ENCODE measurements at places on chromosomes 12 and 14.
A peak's percentile ranks its signal among the peaks of the same experiment; 100 is the strongest.

GRCh38 chr12:113232089-113232839 is 11.0 kb downstream of the TPCN1 start:
- DNase-seq: no peak

- DNase-seq: no peak
These were observed 136.4 kb downstream of the PTPRR start for GRCh38 chr12:70784042-70784668.

DNA sequence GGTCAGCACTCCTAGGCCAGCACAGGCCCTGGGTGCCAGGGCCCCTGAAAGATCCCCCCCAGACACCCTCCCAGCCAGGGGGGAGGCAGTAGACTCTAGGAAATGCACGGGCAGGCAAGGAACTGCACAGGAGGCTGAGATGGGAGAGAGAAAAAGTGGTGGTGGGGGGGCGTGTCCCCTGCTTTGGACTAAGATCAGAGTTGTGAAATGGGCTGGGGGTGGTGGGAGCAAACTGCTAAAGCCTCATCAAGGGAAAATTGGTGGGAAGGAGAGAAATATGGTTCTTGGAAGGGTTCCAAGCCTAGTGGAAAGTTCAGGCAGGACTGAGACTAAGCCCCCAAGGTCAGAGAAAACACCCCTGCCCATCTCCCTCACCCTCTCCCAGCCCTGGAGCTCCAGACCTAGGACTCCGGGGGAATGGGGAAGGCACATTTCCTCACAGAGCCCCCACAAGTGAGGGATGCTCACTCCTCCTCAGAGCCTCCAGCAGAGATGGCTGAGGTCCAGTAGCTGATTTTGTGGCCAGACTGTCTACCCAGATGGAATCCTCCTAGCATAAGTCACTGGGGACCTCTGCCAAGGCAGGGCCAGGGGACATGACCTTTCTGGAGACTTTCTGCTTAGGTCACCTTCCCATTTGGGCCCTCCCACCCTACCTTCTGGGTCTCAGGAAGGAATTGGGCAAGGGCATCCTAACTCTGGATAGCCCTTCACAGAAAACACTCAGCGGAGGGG is 29.8 kb downstream of the FIGNL2 start:
- DNase-seq: no peak

- DNase-seq: no peak
These were observed 42.5 kb upstream of the AKAP6 start for GRCh38 chr14:32286602-32287001.

DNA sequence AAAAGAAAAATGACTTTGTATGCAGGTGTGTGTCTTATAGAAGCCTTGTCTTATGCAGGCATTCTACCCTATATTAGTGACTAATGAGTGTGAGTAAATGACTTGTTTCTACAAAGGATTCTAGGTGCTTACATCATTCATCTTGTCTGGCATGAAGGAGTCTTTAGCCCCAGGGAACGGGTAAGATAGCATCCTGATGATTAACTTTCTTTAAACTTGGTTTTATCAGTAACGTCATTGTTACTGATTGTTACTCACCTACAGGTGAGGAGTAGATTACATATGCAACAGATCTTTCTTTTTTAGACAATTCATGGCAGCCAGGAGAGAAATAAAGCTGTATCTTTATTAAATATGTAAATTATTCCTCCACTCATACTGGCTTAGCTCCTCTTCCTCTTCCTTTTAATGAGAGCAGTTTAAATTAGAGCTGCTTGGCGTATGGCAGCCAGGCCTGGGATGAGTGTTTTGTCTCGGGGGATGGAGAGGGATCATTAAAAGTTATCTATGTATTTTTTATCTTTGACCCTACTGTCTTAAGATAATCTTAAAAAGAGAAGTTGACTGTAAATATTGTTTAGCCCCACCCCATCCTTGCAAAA is 57.2 kb upstream of the ATP2A2 start:
- no peak for DNase-seq

DNA sequence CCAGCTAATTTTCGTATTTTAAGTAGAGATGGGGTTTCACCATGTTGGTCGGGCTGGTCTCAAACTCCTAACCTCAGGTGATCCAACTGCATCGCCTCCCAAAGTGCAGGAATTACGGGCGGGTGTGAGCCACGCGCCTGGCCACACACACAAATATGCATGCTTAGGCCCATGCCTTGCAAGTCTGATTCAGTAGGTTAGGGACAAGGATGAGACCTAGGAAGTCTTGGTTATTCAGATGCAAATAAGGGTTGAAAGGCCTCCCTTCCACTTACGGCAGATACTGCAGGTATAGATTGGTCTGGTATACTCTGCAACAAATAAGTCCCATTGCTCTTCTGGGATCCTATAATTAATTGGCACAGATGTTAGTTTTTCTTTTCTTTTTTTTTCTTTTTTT is 32.9 kb downstream of the TXNRD1 start:
- DNase-seq: peak; percentile 54

GRCh38 chr14:61659582-61659981 is 35.7 kb upstream of the HIF1A start:
- no peak for DNase-seq

Measured in iPS-NIHi11 (cell line).